ENCODE measurements at places on chromosomes 11 and 22.

- DNase-seq: no peak
These were observed 22.8 kb downstream of the JAML start for GRCh38 chr11:118201966-118202365.

GRCh38 chr22:24883432-24883831, 63.1 kb downstream of the LHFPL7 start:
- DNase-seq: no peak

DNA sequence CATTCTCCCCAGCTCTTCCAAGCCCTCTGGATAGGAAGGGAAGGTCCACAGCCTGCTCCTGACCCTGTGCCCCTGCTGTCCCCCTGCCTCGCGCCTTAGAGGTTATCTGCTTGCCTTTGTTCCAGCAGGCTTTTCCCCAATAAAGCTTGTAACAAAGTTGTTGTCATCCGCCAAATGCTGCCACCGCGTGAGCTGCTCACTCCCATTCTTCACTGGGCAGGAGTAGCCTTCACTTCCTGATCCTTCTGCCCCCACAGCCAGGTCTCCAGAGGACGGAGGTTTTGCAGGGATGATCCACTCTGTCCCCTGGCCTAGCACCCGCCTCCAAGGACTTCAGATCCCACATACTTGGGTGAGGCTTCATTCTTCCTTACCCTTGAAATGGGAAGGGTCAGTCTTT, 94.0 kb upstream of the RASSF10 start:
- DNase-seq: no peak

GRCh38 chr11:7889985-7890384, 41.1 kb downstream of the OR10A6 start:
- no peak for DNase-seq

DNA sequence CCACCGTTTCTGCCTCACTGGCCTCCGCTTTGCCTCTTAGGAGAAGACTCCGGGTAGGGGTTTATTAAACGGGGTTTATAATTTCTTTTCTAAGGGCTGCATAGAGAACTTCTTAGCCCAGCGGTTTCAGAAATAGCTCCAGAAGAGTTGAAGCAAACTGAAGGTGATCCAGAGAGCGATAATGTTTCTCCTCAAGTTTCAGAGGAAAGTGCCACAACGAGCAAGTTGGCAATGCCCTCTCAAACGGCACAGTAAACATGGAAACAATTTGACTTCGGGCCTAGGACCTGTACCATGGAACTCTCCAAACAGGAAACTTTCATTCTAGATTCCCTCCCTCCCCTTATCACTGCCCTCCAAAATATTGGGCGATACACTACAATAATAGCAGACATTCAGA, 1.0 kb downstream of the ADSL start:
- no peak for DNase-seq

GRCh38 chr11:126479178-126479930, 123.9 kb downstream of the ST3GAL4 start:
- DNase-seq: no peak

GRCh38 chr11:112793416-112793815, 167.8 kb upstream of the NCAM1 start:
- no peak for DNase-seq

GRCh38 chr11:35924811-35925210, 19.1 kb upstream of the LDLRAD3 start:
- no peak for DNase-seq

DNA sequence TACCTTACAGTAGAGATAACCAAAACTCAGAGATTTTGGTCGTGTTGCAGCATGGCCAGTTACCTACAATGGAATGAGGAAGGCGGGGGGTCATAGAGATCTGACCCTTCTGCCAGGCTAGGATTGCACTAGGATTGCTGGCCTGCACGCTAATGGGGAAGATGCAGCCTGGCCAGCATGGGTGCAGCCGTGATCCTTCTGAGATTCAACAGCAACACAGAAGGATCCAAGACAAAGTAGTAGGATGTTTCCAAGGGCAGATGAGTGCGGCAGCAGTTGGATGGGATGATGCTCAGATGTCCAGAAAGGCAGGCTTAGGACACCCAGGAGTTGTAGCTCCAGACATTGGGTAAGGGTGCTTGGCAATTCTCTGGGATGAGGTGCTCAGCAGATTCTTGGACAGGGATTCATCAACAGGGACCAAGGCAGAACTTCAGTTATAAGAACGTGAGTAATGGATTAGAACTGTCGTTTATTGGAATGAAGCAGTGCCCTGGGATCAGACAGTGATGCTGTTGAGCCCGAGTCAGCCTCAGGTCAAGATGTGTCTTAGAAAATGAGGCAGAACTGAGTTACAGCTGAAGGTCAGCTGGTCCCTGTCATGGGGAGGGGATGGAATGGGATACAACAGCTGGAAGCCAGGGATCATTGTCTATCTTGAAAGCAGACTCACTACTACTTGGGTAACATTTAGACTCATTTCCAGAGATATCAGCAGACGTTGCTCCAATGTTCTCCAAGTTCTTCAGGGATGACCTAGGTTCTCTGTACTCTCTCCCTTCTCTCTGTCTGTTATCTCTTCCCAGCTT, 71.0 kb downstream of the PARVA start:
- no peak for DNase-seq

- DNase-seq: no peak
These were observed 27.9 kb downstream of the GRAP2 start for GRCh38 chr22:39928536-39929520.

GRCh38 chr11:60993615-60994014, 22.1 kb downstream of the CD6 start:
- no peak for DNase-seq

DNA sequence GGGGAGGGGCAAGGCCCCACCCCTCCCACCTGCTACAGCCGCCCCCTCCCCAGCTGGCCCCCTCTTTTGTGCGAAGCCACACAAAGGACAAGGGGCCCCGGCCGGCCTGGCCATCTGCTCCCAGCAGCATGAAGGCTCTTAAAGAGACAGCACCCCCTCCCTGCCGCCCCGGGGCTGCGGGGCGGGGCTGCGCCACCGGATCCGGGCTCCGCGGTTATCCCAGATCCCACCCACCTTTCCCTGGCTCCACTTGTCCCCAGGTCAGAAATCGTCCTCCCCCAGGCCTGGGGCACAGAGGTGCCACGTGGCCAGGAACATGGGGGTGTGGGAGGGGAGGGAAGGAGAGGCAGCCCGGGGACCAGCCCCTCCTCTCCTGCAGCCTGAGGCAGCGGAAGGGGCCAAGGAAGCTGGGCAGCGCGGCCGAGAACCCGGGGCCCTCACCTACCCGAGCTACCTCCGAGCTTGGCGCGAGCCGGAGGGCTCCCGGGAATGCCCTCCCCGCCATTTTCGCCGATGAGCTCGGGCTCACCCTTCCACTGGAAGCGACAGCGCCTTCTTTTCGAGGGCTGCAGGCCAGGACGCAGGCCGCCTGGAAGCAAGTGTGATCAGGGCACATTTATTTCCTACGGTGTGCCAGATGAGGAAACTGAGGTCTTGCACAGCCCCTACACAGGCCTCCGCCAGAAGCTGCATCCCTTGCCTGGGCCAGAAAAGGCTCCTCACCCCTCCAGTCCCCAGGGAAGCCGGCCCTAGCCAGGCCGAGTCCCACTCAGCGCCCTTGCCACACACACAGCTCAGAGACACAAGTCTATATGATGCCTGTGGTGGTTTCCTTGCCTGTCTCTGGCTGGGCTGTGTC, 2.5 kb upstream of the RCOR2 start:
- no peak for DNase-seq

DNA sequence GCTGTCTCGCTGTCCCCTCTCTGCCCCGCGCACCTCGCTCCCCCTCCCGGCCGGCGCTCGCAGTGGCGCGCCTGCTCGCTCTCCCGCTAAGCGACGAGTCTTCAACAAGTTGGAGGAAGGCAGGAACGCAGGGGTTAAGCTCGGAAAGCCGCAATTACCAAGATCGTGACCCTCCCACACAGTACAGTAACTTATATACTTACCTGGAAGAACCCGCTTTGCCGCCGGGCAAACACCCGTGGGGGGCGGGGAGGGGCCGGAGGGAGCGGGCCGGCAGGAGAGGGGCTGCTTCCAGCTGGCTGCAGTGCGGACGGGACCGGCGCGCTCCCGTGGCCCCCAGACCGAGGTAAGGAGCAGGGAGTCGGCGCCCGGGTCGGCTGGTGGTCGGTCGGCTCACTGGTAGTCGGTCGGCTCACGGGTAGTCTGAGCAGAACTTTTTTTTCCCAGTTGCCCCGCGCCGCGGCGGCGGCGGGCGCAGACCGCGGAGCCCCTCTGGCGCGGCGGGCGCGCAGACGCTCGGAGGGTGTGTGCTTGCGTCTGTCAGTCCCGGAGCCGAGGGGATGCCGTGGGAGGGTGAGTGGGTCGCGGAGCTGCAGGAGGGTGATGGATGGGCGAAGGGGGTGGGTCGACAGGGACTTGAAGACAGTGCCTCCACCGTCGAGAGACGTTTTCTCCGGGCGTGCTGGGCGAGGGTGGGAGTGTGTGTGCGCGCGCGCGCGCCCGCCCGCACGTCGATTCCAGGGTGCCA, 101.2 kb upstream of the HSD17B12 start:
- DNase-seq: peak; percentile 37

GRCh38 chr11:30451167-30451566, 128.3 kb downstream of the ARL14EP start:
- no peak for DNase-seq

DNA sequence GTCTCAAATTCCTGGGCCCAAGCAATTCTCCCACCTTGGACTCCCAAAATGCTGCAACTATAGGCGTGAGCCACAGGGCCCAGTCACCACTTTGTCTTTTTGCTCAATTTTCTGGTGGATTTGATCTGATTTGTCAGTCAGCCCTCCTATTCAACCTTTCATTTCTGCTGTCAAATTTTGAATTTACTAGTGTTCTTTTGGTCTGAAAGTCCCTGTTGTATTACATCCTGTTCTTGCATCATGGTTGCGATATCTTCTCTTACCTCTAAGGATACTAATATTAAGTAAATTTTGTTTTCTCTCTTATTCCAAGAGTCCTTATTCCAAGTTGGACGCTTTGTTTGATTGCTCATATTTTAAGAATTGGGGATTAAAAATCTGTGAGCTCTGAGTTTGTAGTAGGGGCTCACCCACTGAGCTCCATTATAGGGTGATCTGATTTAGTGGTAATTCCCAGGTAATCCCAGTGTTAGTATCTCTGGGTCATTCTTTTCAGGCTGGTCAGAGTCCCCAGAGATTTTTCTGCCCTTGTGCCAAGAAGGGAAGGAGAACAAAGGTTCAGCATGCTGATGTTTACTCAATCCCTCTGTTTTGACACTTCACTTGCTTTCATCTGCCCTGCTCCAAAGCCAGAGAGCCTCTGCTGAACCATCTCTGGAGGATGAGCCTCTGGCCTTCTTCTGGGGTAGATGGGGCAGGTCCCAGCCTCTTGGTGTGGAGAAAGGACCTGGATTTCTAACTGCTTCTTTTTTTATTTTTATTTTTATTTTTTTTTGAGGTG, 10.0 kb downstream of the UPB1 start:
- DNase-seq: no peak

GRCh38 chr22:46290843-46291785, 5.6 kb upstream of the GTSE1 start:
- no peak for DNase-seq

DNA sequence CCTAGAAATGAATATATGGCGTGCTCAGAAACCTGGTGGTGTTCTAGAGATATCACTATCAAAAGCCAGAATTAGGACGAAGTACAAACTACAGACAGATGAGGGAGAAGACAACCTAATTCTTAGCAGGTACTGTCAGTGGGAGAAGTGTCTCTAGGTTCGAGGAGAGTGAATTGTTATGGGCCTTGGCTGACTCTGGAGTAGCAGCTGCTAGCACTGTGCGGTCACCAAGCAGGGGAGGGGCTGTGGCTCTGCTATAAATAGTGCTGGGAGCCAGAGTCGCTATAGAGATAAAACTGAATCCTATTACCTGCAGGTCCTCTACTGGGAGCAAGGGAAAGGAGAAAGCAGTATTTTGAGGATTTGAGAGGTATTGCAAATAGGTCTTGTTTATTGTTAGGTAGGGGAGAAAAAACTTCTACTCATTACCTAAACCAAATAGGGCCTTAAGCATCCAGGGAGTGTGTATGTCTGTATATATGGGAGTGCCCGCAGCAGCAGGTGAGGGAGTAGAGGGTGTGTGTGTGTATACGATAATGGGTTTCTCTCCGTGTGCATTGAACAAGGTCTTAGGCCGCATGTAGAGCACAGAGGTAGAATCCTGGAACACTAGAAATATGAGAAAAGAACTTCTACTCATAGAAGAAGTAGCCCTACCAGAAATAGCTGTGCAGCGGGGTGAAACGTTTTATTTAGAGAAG, 2.2 kb downstream of the MADD start:
- DNase-seq: no peak

DNA sequence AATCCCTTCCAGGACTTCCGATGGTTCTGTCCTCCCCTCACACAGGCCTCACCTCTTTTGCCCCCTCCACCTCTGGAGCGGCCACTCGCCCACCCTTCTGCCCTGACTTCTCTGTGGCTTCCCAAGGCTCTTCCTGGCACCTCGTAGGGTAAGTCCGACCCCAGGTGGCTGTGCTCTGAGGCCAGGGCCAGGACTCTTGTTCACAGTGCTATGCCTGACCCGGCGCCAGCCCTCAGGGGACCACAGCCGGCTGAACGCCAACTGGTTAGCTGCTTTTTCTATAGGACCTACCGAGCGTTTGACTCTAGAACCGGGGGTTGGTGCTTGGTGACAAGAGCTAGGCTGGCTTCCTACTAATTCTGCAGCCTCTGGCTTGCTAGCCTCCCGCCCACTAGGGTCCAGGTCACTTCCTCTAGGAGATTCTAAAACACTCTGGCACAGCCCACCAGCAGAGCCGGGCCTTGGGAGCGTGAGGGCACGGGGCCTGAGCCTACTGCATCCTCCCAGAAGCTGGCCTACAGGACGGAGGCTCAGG, 28.4 kb upstream of the KCNQ1OT1 start:
- DNase-seq: no peak

DNA sequence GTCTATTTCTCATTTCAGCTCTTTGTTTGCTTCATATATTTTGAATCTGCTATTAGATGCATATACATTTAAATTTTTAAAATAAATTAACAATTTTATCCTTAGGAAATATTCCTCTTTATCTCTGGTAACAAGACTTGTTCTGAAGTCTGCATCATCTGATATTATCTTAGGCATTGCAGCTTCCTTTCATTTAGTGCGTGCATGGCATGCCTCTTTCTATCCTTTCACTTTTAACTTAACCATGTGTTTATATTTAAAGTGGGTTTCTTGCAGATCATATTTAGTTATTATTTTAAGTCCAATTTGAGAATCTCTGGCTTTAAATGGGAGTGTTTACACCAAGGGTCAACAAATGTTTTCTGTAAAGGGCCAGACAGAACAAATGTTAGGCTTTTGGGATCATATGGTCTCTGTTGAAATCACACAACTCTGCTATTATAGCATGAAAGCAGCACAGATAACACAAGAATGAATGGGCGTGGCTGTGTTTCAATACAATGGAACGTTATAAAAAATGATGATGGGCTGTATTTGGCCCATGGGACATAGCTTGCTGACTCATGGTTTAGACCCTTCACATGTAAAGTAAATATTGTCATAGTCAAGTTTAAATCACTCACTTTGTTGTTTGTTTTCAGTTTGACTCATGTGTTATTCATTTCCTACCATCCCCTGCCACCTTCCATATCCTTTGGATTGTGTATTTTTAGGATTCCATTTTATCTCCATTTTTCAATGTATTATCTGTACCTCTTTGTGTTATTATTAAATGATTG, 83.9 kb upstream of the SNX19 start:
- DNase-seq: no peak
